ENCODE measurements at places on chromosomes 7 and 10. TPM values are rescaled to one million over a fixed set of nuclear protein-coding genes. Genes with fewer than 3 reads are reported as not detected.

DNA sequence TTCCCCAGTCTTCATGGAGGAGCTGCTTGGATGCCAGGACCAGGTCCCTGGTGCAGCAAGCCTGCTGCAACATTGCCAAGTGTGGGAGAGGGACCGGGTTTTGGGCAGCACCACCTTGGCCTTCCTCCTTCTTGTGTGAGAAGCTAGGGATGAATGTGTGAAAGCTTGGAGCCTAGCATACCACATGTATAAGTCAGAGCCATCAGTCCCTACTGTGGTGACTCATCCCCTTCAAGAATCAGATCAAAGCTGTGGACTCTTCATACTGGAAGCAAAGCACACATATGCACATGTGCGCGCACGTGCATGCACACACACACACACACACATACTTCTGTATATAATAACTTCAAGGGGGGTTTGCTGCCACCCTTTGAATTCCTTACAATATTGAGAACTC, 527.8 kb downstream of the LRMDA start:
- no peak for DNase-seq

DNA sequence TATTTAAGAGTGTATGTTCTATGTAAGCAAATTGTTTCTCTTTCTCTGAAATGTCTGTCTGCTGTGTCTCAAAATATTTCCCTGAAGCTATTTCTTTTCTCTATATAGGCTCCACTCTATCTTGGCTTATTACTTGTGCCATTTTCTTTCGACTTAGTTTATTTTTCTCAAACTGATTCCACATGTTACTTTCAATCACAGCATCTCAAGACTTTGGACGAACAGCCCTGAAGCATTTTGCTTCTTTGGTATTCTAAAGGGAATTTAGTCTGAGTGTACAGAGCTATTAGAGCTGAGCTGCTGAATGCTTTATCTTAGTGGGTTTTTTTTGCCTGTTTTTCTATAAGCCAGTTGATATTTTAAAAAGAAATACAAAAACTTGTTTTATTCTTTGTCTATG, 95.7 kb downstream of the PLXDC2 start:
- DNase-seq, result no peak

- DNase-seq, result no peak
Measured at GRCh38 chr7:24835643-24836042, 78.4 kb upstream of the GSDME start.

DNA sequence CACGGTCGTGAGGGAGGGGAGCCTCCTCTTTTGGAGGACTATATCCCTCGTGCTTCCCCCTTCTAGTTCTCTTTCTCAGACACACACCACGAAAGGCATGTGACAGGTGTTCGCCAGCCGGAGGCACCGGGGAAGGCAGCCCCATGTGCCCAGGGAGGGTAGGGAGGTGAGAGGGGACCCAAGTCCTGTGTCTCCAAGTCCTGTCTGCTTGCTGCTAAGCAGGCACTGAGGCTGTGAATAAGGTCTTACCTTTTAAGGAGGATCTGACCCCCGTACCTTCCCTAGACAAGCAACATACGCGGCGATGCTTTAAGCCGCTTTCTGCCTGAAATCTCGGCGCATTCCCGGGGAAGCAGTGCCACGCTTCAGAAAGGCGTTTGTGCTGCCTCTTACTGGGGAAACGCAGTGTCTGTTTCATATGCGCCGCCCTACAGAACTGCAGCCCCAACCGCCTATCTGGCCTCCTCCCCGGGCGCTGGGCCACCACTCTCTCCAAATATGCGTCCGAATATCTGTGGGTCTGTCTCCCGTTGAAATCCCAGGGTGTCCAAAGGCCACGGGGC, 770 bp downstream of the PLXNA4 start:
- DNase-seq, result peak; percentile 45

The KLF14 gene
- total RNA-seq, result not detected
